ENCODE measurements at places on chromosomes 1 and 21.

- no peak for DNase-seq
Measured at GRCh38 chr21:15121655-15122120, 56.9 kb upstream of the NRIP1 start.

DNA sequence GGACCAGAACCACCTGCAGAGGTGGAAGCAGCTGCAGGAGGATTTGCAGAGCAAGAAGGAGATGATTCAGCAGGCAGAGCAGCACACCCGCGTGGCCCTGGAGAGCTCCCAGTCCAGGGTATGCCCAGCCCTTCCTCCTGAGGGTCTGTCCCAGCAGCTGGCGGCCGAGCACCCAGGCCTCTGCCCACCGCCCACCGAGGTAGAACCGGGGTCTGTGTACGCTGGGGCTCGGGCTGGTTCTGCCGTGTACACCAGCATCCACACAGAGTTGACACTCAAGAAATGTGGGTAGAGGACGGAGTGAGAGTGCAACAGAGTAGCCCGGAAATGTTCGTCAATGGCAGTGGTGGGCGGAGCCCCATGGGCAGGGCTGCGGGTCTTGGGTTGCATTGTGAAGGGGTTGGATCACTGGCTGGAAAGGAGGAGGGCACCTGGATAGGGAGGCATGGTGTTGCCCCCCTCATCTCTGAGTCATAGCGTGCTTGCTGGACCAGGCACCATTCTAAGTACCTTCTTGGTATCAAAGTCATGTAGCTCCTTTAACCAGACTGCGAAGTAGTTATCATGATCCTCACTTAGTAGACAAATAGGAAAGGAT, 5.1 kb upstream of the SMIM1 start:
- DNase-seq = no peak

DNA sequence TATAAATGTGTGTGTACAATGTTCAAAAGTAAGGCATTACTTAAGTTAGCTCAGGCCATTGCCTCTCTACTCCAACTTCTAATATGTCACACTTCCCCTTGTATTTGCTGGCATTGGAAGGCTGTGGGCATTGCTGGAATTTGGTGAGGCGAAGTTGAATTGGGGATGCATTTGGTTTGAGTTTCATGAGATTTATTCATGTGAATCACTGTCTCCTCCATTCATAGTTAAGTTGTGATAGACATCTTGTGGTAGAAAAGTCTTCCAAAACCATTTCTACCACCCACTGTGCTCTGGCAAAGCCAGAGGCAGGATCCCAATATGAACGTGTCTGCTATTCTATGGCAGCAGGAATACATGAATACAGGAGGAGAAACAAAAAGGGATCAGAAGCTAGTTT, 397.8 kb upstream of the USP24 start:
- DNase-seq = no peak

- no peak for DNase-seq
Measured at GRCh38 chr1:37999430-38000232, 5.7 kb downstream of the FHL3 start.

DNA sequence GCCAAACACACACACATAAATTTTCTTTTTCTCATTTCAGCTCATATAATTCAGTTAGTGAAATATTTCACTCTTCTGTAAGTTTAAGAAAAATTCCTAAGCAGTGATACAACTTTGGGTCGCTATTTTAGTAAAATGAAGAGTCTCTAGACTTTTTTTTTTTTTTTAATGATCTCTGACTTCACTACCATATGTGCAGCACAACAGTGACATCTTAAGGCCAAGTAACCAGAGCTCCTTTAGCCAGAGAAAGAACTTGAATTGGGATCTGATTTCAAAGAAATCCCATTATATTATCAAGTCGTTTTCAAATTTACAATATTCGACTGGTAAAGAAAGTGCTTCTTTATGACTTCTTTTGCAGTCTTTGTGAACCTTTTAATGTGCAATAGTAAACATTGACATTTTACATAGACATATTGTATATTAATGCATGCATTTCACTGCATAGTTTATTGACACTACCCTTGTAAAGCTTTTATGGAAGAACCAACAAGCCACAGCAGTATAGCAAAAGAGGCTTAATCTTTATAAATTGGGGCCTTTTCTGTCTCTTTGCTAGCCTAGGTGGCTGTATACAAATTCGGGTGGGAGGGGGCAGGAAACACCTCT, 62.2 kb downstream of the LRRC40 start:
- no peak for DNase-seq

DNA sequence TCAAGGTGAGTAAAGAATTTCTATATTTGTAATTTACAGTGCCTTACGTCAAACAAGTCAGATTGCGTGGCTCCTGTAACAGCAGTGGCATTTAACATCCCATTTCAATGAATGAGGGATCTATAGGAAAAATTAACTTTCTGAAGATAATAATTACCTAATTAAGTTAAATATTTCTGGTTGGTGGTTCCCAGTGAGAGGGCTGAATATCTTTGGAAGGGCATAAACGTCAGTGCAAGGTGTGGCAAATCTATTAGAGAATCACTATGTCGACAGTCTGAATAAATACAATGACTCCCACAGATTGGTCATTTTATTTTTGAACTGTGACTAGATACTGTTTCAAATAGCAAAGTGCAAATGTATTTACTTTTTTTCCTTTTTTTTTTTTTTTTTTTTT, 80.0 kb downstream of the S1PR1 start:
- DNase-seq = no peak

- no peak for DNase-seq
Measured at GRCh38 chr1:2354511-2355372, 36.6 kb downstream of the MORN1 start.

- no peak for DNase-seq
Measured at GRCh38 chr1:154485910-154486496, 16.0 kb upstream of the TDRD10 start.

DNA sequence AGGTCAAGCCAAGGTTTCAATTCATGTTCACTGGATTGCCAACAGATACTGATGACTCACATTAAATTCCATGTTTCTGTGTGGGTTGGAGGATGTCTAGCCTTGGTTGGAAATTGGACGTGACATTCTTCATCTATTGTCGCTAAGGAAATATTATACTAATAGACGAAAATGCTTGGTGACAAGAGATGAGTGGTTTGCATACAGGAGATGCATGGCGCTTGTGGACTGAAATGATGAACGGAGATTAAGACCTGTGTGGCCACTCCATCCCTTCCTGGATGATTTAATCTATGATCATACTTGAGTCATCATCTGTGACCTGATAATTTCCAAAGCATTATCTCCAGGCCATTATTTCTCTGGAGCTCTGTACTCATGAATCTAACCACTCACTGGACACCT, 97.0 kb upstream of the CD34 start:
- no peak for DNase-seq

DNA sequence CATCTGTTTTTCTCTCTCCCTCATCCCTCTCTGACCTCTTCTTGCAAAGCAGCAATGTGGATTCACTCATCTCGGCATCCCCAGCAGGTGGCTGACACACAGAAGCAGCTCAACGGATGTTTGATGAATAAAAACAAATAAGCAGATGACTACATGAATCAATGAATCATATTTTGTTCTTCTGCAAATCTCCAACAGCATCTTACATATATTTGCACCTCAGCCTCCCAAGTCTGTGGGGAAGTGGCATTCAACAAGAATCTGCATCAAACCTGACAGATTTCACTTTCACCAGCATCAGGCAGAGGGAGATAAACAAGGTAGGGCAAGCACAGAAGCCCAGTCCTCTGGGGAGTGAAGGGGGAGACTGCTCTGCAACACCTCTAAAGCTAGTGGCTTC, 34.0 kb downstream of the CAPN8 start:
- no peak for DNase-seq

GRCh38 chr1:184745929-184746638, 8.6 kb downstream of the EDEM3 start:
- no peak for DNase-seq

DNA sequence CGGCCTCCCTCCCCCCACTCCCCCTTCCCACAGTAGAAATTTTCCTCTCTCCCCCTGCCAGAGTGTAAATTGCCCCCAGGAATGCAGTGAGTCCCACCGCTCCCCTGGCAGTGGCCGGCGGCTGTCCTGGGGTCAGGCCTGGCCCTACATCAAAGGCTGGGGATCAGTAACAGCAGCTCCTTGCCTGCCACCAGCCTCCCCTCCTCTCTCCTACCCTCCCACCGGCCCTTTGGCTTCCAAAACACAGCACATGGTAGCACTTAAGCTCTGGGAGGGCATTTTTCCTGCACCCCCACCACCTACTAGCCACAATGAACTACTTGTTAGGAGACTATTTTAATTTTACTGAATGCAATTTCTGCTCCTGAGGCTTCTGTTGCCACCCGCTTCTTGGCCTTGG, 9.0 kb upstream of the COL8A2 start:
- no peak for DNase-seq

- DNase-seq = no peak
Measured at GRCh38 chr21:33858667-33859372, 56.8 kb downstream of the ATP5PO start.

GRCh38 chr1:58748666-58749065, 35.2 kb downstream of the JUN start:
- DNase-seq = no peak

DNA sequence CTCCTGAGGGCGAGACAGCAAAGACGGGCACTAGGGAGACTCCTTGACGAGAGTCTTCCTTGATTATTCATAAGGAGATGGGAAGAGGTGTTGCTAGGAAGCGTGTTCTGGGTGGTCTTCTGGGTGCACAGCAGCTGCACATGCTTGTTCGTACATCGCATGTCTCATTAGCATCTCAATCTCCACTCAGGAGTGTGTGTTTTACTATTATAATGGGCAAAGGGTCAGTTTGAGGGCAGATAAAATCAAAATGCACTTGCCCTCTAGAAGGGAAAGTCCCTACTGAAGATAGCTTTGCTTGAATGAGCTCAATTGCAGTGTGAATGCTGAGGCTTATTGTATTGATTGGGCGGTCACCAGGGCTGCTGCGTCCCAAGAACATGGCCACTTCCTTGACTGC, 50.2 kb upstream of the SCCPDH start:
- no peak for DNase-seq

DNA sequence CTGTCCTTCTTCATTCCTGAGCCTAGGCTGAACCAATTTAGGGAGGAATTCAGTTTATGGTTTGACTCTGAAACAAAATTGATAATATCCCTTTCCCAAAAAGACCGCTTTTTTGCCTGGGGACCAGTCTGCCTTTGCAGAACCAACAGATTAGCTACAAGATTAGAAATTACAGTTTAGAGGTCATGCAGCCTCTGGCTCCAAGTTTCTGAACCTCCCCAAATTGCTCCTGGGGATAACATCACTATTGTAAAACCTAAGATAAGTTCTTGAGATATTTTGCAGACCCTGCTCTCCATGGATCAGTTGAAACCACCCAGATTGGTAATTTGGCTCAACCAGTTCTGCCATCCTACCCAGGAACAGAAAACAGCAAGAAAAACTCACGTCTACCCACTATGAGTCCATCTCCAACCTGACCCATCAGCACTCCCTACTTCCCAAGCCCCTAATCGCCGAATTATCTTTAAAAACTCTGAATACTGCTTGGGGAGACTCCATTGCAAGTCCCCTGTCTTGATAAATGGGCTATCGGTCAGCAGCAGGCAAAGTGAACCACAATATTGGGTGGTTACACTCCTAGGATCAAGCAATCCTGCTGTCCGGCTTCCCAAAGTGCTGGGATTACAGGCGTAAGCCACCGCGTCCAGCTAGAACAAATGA, 605 bp upstream of the RABGGTB start:
- DNase-seq = no peak

GRCh38 chr1:32052887-32053286, 19.9 kb upstream of the TMEM39B start:
- no peak for DNase-seq

DNA sequence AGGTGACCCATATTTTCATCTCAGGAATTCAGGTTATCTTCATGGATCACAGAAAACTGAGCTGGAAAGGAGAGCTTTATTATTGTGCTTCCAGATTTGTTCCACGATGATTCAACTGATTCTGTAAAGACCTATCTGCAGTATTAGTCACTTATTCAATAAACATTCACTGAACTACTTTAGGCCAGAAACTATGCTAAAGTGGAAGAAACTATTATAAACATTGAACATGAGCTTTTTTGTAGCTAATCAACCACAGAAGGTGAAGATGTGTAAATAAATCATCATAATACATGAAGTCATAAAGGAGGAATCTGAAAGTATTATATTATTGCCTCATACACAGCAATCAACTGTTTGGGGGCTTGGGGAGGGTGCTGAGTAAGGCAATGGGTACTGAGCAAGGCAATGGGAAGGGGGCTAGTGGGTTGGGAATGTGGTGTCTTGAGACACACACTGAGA, 30.6 kb upstream of the EXO1 start:
- no peak for DNase-seq

DNA sequence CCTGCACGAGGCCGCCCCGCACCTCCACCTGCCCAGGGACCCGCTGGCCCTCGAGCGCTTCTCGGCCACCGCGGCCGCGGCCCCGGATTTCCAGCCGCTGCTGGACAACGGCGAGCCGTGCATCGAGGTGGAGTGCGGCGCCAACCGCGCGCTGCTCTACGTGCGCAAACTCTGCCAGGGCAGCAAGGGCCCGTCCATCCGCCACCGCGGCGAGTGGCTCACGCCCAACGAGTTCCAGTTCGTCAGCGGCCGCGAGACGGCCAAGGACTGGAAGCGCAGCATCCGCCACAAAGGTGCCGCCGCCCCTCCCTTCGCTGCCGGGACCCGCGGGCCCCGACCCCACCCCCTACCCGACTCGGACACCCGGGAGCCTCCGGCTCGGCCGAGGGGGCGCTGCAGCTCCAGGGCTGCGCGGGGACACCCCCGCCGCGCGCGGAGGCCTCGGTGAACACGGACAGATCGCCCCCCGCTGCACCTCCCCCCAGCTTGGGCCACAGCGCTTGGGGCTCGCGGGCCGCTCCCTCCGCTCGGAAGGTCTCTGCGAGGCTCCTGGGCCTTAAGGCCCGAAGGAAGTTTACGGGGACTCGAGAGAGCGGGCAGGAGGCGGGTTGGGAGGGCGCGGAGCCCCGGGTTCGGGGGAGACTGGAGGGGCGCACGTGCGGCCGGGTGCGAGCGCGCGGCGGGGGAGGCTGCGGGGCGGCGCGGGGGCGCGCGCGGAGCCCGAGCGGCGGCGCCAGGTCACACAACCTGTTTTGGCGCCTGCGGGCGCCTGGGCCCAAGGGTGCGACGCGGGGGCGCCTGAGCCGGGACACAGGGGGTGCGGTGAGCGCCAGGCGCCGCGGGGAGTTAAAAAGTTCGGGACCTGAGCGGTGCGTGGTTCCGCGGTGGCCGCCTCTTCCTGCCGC, 1.2 kb downstream of the SAMD11 start:
- DNase-seq = no peak

GRCh38 chr1:235997049-235997448, 67.8 kb downstream of the NID1 start:
- no peak for DNase-seq

- DNase-seq = no peak
Measured at GRCh38 chr1:5961601-5962000, 30.6 kb downstream of the NPHP4 start.
